SW480 (cell line): ENCODE measurements at places on chromosomes 5 and 9.

DNA sequence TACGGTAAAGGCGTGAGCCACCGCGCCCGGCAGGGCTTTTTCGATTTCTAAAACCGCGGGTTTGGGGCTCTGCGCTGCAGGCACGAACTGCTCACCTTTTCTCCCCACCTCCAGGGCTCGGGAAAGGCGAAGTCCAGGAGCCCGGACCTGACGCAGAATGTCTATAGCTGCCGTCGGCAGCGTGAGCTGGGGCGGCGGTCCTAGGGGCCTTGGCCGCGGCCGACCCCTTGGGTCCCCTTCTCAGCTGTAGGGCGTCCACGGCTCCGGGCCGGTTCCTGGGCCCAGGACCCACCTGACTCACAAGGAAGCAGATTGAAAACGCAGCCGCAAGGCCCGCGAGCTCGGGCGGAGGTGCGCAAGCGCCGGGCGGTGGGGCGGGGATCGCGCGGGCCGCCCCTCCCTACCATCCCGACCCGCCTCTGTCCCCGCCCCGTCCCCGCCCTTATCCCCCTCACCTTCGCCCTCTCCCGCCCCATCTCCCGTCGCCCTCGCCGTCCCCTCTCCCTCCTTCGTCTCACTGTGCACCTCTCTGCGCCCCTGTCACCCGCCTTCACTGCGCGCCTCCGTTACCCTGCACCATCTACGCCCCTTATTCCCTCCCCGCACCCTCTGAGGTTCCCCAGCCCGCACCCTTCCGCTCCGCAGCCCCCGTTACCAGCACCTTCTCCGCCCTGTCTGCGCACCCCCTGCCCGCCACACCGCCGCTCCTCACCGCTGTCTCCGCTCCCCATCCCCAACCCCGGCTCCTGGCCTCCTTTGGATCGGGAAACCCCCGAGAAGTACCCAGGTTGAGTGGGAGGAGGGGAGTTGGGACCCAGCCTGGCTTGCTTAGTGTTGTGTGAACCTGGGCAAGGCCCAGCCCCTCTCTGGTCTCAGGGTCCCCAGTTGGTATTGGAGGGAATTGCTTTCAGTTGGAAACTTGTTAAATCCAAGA lies at the start of gene HDHD3:
TSS of gene HDHD3 (minus strand) at position 353 of the 934 bp plus-strand sequence. CDS start 2,632 bp downstream, outside the sequence.
- DNase-seq = peak; percentile 79

- DNase-seq = no peak
Measured at GRCh38 chr9:119986713-119987112, 593.3 kb downstream of the CDK5RAP2 start.

GRCh38 chr5:3704661-3705060 lies 109.0 kb downstream of the IRX1 start:
- no peak for DNase-seq

- no peak for DNase-seq
Measured at GRCh38 chr5:138109463-138110265, 25.8 kb downstream of the WNT8A start.

DNA sequence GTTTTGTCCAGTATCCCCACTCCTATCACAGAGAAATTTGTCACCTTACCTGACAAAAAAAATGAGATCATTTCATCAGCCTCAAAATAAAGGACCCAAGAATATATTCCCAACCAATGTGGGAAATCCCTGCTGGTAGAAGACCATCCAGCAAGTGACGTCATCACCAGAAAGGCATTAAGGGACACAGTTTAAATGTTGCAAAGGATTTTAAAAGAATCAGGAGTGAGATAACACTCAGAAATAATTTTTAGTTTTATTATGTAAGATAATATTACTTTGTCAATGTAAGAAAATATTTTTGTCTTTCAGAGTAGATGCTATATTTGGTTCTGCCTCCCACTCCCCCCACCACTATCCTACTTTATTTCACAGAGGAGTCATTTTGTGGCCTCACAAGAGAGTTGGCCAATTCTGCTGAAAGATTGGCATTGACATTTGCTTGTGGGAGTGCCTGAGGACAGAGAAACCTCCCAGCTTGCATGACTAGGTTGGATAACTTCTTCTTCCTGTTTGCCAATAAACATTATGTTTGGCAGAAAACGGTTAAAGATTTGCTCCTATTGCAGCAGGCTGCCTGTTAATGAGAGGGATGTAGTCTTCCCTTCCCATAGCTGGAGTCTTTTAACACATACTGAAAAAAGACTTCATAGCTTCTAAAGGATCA lies 288.6 kb upstream of the DAB2 start:
- no peak for DNase-seq

DNA sequence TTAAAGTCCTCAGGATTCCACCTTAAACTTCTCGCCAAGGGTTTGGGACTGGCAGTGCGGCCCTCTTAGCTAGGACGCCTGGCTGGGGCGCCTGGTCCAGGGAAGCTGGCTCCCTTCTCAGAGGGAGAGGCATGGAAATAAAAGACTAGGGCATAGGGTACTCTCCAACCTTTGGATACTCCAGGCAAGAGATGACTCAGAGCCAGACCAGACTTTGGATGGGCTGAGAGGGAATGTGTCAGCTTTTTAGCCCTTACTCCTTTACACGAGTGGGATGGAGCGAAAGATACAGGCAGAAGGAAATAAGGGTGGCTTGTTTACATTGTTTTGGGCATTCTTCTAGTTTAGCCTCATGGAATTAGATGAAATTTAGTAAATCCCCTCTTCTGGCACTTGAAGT lies 48.2 kb downstream of the IL31RA start:
- DNase-seq = no peak

DNA sequence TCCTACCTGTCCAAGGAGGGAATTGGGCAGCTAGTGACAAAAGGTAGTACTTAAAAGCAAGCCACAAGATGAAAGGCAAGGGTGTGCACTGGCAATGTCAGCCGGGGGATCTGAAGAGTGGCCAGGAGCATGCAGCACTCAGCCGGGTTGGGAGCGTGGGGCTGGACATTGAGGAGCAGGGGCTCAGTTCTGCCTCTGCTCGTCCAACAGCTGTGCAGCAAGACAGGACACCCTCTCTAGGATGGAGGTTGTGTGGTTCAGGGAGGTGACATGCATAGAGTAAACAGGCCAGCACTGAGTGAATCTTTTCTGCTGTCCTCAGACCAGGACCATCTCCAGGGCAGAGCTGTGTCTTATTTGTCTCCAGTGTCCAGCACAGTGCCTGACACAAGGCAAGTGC lies 235.3 kb downstream of the CRB2 start:
- no peak for DNase-seq

- no peak for DNase-seq
Measured at GRCh38 chr9:76099516-76099915, 209.0 kb downstream of the PCSK5 start.

DNA sequence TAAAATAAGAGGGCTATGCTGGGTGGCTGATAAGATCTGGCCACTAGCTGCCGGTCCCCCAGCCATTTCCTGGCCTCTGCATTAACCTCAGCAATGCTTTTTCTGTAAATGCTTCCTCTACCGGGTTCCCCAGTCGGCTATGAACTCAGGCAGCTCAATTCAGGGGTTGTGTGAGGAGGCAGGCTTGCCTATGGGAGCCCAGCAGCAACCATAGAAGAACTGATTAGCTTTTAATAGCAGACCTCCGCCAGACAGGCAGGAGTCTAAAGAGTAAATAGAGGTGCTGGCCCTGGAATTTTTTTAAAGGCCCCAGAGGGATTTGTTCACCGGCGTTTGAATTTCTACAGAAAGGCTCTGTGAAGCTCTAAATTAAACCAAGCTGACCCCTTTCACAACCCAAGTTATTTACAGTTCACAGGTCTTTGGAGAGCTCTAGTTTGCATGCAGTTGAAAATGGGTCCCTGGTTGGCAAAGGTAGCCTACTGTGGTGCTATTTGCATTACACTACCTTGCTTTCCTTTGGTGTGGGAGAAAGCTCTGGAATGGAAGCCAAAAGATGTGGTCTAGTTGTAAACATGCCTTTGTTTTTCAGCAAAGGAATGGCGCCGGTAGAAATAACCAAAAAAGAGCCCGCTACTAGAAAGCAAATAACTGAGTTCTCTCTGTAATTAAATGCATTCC lies 289.7 kb upstream of the SEMA6A start:
- peak; percentile 31 for DNase-seq

DNA sequence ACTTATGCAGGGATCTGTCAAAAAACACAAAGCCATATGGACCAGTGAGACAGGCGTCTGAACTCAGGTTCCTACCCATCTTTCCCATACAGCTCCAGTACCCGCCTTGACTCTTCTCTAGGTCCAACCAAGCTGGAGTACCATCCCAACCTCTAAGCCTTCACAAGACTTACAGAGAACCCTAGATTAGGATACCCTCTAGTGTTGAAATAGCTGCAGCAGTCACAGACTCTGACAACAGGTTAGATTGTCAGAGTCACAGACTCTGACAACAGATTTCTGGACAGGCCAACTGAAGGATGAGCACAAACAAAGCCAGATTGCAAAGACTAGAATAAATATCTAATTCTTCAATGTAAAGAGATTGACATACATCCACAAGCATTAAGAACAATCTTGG lies 266.1 kb downstream of the GRIA1 start:
- no peak for DNase-seq

DNA sequence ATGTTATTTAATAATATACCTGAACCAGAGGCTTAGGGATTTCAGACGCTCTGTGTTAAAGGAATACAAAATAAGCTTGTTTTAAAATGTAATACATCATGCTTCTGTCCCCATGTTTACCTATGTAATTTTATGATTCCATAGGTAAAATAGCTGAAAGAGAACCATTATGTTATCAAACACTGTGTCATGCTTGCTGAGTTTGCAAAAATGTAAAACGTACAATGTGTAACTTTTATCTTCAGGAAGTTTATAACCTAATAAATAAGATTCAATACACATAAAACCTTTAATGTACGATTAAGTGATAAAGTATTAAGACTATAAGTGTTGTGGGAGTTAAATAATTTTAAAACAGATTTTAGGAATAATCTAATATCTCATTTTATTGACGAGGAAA lies 94.1 kb downstream of the COMMD10 start:
- no peak for DNase-seq

GRCh38 chr9:14345354-14346230 lies 31.7 kb upstream of the NFIB start:
- no peak for DNase-seq

DNA sequence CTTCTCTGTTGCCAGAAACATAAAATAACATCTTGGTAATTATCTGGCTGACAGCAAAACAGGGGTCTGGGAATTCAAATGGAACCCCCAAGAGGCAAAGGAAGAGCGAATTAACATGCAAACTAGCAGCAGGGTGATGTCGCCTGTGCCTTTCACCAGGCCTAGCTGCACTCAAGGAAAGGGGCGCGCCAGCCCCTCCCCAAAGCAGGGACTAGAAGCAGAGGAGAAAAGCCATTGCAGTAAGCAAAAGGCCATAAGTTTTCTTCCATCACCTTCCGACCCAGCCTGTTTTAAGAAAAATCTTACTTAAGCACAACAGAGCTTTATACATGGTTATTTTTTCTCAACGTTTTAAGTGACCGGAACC lies 539 bp downstream of the POC5 start:
- DNase-seq = no peak

GRCh38 chr9:101629636-101630035 lies 34.9 kb upstream of the PPP3R2 start:
- DNase-seq = no peak

- peak; percentile 65 for DNase-seq
Measured at GRCh38 chr9:15142878-15143534, 164.0 kb downstream of the TTC39B start.

GRCh38 chr9:126522612-126523356 lies 90.9 kb upstream of the LMX1B start:
- no peak for DNase-seq

DNA sequence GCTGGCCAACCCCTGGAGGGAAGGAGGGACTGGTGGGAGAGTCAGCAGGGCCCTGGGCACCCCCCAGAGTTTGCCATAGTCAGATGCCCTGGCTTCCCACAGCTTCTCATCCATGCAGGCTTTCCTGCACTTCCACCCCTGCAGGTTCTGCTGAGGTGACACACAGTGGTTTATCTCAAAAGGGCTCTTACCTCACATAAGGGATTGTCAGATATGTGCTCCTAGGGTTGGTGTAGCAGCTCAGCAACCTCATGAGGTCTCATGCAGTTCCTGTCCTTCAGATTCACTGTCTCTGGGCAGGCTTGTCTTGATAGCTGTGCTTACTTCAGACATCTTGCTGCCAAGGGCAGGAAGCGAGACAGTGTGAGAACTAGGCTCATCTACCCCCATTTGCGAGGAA lies 143.4 kb downstream of the KDM4C start:
- DNase-seq = peak; percentile 44

DNA sequence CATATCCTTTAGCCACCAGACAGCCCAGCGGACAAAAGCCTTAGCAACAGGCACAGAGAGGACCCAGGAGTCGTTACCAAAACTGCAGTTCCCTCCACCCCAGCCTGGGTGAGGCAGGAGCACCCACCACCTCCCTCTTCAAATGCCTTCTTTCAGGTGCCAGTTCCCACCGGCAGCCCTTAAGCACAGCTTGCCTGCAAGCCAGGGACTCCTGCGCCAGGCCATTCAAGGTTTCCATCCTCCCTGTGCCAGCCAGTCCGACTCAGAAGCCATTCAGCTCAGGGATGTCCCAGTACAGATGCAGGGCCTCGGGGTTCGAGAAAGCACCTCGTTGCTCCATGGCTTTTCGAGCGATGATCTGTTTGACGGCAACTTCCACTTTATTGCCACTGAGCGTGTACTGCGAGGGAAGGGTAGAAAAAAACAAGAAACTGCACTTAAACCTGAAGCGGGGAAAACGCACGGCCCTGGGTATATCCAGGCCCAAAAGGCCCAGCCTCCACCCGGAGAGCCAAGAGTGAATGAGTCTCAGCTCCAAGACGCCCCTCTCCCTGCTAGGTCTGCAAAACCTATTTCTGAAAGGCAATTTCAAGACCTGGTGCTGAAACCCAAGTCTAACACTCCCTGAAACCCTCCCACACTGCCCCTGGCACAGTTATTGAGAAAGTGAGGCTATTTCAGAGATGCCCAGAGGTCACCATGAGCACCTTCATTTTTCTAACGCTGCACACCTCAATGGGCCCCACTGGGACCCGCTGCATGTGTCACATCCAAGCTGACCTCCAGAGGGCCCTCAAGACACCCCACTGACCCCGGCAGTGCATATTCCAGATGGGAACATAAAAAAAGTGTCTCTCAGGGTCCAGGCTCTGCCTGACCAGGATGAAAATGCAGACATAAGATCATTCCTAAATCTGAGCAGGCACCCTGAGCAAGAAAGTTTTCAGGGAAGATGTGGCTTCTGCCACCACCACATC lies 36.8 kb upstream of the ZNF354A start:
- DNase-seq = no peak

GRCh38 chr9:87324613-87325194 lies 173.0 kb upstream of the DAPK1 start:
- DNase-seq = peak; percentile 49

DNA sequence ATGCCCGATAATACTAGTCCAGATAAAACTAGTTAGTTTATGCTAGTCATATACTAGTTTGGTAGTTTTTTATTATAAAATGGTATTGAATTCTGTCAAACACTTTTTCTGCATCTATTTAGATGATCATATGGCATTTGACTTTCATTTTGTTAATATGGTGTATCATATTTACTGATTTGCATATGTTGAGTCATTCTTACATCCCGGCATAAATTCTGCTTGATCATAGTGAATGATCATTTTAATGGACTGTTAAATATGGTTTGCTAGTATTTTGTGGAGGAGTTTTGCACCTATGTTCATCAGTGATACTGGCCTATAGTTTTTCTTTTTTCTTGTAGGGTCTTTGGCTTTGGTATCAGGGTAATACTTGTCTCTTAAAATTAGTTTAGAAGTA lies 365.6 kb downstream of the TAF11L14 start:
- no peak for DNase-seq
